ENCODE measurements at places on chromosomes 11 and 22.

DNA sequence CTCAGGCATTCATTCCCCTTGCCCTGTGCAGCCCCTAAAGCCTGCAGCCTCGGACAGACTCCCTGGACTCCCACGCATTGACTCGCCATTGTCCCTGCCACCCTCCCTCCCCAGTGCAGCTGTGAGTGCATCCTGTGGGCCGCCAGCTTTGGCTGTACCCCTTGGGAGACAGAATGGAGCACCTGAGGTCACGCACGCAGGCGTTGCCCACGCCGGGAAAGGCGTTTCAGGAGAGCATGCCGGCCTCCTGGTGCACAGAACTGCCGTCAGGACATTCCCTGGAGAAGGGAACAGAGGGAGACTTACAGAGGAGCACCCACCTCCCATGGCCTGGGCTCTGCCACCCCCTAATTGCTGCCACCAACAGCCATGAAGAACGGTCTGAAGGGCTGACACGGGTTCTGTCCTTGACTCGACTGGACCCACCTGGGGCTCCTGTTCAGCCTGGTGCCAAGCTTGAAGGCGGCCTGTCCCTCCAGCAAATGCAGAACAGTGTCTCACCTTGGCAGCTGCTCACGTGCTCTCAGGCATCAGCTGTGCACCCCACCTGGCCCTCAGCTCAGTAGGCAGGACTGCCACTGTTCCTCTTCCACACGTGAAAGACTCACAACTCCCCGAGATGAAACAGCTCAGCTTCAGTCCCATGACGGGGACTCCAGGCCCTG, 503.8 kb downstream of the BRD1 start:
- DNase-seq: no peak

GRCh38 chr11:15169815-15170551, 55.3 kb downstream of the INSC start:
- DNase-seq: no peak

DNA sequence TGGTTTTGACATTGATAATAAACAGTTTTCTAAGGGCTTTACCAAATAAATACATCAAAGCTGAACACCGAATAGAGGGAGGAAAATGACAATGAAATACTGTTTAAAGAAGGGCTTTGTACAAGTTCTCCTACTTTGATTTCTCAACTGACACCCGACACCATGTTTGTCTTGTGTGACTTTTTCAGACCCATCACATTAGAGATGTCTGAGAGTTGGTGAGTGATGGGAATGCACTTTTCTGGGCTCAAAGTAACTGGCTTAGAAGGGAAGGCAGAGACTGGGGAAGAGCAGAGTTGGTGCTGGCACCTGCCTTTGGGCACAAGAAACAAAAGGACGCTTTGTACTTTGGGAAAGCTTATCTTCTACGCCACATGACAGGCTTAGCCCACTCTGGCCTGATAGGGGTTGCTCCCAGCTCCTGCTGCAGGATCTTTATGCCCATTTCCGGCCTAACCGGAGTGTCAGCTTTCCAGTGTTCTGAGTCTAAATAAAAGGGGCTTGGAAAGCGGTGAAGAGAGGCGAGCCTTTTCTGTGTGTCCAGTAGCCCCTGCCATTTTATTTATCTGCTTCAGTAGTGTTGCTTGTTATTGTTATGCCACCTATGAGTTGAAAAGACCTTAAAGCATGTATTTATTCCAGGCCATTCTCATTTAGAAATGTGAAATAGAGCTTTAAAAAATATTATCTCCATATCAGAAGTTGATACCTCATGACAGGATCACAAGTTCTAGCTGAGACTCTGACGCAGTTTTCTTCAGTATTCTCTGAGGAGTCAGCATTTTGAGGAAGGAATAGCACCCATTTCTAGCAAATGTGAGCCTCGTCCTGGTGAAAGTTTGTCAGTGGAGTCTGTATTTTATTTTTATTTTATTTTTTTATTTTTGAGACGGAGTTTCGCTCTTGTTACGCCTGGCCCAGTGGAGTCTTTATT, 24.2 kb downstream of the KREMEN1 start:
- DNase-seq: no peak

DNA sequence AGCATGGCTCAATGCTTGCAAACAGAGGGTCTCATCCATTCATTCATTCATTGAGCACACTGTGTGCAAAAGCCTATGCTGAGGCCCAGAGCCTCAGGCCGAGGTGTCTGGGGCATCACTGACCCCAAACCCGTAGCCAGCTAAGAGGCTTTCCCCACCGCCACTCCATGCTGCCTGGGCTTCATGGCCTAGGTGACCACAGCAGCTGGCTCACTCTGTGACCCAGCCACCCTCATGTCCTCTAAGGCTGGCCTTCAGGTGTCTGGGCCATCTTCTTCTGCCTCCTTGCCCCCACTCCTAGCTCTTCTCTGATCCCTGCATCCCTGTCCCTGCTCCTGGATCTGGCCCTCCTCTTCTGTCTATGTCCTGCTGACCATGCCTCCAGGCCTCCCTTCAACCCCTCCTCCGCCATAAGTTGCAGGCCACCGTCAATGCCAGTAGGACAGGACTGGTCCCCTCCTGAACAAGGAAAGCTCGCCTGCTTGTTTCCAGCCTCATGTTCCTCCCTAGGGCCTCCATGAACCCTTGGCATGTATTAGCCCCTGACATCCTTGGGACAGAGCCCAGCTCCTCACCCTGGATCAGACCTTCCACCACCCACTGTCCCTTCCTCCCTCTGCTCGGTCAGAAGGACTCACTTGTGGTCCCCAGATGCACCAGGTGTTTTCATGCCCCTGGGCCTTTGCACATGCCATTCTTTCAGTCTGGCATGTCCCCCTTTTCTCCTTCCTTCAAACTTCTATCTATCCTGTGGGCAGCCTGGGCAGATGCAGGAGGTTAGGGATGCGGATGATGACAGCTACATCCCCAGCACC, 92.8 kb downstream of the MYEOV start:
- DNase-seq: no peak

GRCh38 chr11:90639461-90639993, 416.7 kb upstream of the CHORDC1 start:
- no peak for DNase-seq

DNA sequence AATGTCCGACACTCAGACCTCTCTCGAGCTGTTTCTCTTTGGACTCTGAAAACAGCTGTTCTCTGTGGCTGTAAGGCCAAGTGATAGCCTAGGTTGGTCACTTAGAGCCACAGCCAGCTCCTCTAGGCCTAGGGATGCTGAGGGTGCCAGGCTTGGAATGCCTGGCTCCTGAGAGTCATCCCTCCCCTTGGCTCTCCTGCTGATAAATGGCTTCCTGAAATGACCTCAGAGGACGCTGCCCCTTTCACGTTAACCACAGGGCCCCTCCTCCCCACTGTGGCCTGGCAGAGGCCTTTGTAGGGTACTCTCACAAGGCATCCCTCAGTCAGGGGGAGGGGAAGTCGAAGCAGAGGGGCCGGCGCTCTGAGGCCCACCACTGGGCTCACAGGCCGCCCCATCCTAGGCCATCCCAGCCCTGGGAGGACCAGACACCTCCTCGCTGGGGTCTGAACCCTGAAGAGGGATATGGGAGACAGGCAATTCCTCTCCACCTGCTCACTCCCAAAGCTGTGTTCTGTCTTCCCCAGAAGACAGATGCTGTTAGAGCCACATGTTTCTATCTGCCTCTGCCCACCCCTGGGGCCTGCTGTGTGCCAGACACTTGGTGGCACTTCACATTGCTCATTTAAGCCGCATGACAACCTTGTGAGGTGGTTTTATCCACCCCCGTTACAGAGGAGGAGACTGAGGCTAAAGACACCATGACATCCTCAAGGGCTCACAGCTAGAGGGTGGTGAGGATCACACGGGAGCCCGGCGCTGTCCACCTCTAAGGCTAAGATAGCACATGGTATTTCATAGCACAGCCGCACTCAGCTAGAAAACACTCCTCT, 50.9 kb downstream of the ARFGAP3 start:
- DNase-seq: no peak

- no peak for DNase-seq
Measured at GRCh38 chr11:96013461-96014213, 89.7 kb upstream of the MTMR2 start.

DNA sequence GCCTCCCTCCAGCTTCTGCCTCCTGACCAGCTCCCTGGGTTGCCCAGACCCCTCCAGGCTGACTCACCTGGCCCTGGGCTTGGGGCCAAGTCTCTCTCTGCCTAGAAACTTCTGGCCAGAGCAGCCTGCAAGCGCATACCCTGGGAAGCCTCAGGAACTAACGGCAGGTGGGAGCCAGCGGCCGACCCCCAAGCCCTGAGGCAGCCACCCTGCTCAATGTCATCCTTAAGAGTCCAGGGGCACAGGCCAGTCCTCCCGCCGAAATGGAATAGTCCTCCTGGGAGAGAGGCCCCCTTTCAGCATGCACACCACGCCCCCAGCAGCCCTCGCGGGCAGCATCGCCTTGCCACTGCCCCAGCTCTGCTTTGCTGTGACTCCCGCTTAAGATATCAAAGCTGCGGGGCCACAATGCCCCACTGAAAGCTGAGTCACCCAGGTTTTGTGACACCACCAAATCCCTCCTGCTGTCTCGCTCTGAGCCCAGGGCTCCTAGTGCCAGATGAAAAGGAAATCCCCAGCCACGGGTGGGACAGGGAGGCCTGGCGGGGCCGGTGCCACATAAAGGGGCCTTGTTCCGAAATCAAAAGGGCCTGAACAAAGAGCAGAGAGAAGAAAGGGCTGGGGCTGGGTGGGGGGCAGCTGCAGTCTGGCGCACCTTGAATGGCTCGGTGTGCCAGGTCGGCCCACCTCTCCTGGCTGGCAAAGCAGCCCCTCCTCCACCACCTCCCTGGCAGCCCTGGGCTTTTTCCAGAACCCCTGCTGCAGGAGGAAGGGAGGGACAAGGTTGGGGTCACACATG, 21.4 kb upstream of the FGF3 start:
- no peak for DNase-seq

DNA sequence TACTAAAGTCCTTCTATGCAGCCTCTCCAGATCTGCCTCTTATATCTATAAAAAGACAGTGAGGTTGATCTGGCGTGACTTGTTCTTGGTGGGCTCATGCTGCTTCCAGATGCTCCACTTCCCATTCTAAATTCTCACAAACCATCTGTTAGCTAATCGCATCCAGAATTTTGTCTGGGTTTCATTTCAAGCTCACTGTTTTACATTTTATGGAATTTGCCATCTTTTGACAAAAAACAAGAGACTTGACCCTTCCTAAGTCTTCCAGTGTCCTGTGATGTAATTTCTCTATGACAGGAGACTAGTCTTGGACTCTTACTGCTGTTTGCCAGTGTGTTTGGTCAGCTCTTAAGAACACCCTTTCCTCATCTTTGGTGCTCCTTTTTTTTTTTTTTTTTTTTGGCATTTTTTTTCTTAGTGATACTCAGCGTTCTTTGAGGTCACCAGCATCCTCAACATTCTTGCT, 23.0 kb downstream of the CRKL start:
- no peak for DNase-seq

DNA sequence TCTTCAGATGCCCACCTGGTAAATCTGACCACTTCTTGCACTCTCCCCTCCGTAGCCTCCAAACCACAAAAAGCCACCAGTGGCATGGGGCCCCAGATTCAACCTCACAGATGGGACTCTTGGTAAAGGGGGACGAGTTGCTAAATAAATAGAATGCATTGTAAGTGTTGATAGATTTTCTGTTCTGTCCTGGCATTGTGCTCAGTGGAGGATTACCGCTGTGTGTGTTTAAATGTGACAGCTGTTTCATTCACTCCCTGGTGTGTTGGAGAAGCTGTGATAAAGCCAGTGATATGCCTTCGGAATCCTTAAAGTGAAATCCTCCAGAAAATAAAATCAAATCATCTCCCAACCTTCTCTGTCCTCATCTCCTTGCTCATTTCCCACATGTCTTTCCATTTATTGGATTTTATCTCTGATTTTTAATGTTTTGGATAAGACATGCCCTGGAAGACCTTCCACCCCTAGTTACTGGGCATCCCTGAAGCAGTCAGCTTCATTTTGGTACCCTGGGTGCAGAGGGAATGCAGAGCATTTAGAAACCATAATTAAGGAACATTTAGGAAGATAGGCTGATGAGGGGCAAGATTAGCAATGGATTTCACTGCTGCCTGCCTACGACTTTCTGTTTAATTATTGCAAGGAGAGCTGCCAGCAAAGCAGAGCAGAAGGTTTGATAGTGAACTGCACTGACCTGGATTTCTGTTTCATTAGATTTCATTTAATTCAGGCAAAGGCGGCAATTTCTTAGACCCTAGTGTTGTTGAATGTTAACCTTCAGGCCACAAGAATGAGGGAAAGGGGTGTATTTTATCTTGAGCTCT, 460.9 kb upstream of the KIRREL3 start:
- DNase-seq: no peak

GRCh38 chr11:6604081-6604626, 580 bp downstream of the ILK start:
- no peak for DNase-seq

GRCh38 chr11:96136613-96137298, 206.2 kb downstream of the MAML2 start:
- DNase-seq: no peak

- DNase-seq: no peak
Measured at GRCh38 chr11:37747121-37747520, 1149.1 kb upstream of the RAG2 start.

DNA sequence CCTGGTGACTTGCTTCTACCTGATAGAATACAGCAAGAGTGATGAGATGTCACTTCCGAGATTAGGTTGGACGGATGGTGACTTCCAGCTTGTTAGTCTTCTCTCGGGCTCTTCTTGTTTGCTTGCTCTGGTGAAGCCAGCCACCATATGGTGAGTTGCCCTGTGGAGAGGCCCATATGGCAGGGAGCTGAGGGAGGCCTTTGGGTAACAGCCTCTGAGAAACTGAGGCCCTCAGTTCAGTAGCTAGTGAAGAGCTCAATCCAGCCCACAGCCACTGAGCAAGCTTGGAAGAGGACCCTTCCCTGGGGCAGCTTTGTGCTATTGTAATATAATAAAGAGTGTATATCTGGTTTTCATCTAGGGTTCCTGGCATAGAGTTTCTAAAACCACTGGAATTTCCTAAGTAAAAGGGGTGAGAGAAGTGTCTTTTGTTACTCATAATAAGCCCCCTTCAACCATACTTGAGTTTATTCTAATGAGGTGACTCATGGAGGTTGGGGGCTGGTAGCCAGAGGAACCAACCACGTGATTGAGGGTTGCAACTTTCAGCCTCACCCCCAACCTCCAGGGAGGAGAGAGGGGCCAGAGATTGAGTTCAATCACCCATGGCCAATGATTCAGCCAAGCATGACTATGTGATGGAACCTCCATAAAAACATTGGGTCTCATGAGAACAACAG, 8.0 kb upstream of the TPCN2 start:
- no peak for DNase-seq

DNA sequence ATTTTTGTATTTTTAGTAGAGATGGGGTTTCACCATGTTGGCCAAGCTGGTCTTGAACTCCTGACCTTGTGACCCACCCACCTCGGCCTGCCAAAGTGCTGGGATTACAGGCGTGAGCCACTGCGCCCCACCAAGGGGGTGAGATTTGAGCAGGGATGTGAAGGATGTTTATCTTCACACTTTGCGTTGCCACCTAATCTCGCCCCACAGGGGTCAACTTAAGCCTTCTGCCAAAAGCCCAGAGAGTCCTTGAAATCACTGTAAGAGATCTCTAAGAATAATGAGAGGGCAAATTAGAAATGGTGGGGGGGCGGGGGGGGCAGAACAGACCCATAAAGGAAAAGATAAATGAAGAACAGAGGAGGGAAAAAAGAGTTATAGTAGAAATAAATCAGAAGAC, 158.3 kb upstream of the TIMP3 start:
- DNase-seq: no peak

GRCh38 chr11:71461696-71462095, 8.7 kb downstream of the NADSYN1 start:
- no peak for DNase-seq

GRCh38 chr11:70625582-70626518, 227.5 kb downstream of the CTTN start:
- DNase-seq: no peak

All from stimulated activated CD4-positive, alpha-beta T cell treated with anti-CD3 and anti-CD28 coated beads, TNF-alpha, amount 100 ng/mL, for 1 hour (primary cell).